ENCODE measurements at places on chromosomes 6 and 20.

GRCh38 chr6:26105109-26105730 lies 18.0 kb downstream of the HFE start:
- DNase-seq, result no peak

DNA sequence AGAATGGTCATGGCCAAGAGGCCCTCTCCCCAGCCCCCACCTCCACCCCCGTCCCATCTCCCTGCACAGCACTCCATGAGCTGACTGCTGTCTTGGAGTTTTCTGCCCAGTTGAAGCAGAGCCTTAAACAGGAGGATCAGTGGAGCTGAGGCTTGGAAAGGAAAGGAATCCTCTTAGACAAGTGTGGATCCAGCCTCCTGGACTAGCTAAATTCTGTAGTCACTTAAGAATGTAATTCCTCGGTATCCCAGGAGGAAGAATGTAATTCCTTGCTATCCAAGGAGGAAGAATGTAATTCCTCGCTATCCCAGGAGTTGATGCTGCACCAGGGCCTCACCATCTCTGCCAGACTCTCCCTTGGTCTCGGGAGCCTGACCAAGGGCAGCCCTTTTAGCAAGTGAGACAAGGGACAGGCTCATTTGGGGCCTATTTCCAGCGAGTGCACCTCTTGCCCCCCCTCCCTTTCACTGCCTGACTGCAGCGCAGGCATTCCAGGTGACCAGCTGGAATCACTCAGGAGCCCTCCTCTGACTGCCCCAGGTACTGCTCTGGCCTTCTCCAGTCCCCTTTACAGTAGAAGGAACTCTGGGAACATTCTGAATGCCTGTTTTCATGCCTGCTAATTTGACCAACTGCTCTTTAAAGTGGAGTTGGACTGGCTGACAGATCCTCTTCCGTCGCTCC lies 76.2 kb downstream of the TCP11 start:
- no peak for DNase-seq

DNA sequence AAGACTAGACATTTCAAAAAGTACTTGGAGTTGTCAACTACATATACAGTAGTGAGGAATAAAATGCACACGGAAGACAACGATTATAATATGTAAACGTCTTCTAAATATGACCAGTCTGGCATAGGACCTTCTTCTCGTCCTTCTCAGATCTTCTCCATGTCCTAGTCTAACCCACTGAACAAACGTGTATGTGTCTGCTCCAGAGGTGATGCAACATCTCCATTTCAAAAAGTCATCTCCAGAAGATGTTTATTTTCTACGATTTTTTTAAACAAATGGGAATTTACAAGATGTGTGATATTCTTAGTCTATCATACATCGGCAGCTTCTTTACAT lies 89.9 kb downstream of the GPX5 start:
- no peak for DNase-seq

DNA sequence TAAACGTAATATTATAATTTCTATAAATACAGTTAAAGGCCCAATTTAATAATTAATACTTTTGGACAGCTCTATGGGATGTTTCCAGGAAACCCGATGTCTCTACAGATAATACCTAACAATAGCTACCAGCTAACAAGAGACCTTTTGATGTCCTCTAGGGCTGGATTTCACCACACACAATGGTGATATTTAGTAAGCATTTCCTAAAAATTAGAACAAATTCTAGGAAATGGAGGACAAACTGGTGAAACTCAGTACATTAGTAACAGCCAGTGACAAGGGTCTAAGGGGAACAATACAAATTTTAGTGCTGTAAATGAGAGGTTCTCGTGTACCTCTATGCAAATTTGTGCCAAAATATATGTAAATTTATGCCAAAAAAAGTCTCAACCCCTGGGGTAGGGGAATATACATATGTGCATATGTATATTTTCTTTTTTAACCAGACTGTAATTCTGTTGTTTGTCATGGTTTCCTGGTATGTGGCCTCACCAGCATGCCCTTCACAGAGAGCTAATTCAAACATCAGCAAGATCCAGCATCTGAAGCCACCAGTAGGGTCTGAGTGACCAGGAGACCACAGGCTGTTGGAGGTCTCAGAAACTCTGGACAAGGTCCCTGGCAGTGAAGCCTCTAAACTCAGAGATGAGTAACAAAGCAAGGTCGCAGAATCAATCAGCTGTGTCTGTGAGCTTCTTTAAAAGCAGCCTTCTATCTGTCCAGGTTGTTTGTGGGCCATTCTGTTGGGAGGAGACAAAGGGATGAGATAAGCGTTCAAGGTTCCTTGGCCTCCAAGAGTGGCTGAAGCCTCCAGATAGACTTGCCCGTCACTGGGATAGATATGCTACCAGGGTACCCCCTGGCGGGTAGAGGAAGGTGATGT lies 235.1 kb upstream of the RREB1 start:
- DNase-seq, result no peak

- no peak for DNase-seq
These were observed 184.2 kb downstream of the PHF3 start for GRCh38 chr6:63819831-63820230.

GRCh38 chr6:106451439-106451838 lies 90.9 kb downstream of the CRYBG1 start:
- no peak for DNase-seq

GRCh38 chr6:42260972-42261371 lies 43.3 kb upstream of the MRPS10 start:
- DNase-seq, result no peak

GRCh38 chr6:139330826-139331500 lies 39.2 kb upstream of the TXLNB start:
- DNase-seq, result no peak

- no peak for DNase-seq
These were observed 60.5 kb upstream of the SRSF6 start for GRCh38 chr20:43397147-43397546.

DNA sequence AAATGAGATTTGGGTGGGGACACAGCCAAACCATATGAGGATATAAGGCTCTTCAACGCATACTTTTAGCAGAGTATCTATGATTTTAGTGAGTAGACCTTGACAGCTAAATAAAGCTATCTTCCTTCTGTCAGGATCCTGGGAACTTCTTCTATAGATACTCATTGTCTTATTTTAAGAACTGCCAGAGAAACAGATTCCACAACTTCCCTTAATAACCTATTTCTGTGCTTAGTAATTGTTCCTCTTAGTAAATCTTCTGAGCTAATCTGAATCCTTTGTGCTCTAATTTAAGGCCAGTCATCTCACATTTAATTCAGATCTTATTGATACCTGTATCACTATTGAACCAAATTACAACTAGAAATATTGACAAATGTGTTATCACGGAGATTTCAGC lies 64.0 kb upstream of the CEP85L start:
- DNase-seq, result no peak

- DNase-seq, result no peak
These were observed 23.8 kb downstream of the TMEM74B start for GRCh38 chr20:1160991-1161390.

DNA sequence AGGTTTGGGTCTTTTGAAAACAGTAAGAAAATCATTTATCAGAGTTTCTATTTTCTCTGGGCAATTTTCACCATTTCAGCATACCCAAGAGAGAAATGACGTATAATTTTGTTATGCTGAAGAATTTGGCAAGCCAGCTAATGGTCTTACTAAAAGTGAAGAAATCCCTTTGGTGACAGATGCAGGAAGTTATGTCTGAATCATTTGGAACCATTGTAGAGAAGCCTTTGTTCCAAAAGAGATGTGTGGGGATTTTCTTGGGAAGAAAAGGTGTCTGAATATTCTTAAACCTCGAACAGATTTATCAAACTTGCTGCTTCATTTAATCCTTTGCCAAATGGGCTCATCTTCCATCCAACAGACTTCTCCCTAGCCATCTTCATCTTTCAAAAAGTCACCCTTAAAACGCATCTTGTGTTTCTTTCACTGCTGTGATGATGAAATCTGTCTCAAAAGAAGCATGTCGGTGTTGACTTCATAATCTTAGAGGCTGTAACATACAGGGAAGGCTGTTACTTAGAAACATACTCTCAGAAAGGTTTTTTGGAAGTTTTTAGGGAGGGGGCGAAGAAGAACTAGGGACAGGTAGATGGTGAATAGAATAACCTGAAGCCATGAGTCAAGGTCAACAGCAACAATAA lies 39.5 kb downstream of the CITED2 start:
- no peak for DNase-seq

DNA sequence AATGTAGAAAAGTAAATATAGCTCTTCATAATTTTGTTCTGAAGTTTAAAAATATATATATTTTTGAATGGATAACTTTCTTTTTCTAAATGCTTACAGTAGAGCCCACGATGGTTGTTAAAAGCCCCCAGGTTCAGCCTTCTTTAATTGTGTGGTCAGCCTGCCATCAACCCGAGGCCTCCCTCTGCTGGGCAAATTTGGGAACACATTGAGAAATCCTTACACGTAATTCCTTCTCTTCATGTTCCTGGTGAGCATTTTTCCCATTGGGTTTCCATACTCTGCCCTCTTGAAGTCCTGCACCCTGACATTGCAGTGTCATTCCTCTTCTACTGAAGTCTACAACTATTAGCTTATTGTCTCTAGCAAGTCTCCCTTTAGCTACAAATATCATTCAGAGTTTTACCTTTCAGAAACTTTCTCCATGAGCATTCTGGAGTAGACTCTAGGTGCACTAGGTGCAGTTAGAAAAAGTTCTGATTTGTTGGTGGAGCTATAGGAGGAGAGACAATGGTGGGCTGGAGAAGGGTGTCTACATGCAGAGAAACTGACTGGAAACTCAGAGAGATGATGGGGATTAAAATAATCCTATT lies 40.6 kb downstream of the TRIM38 start:
- peak; percentile 6 for DNase-seq

DNA sequence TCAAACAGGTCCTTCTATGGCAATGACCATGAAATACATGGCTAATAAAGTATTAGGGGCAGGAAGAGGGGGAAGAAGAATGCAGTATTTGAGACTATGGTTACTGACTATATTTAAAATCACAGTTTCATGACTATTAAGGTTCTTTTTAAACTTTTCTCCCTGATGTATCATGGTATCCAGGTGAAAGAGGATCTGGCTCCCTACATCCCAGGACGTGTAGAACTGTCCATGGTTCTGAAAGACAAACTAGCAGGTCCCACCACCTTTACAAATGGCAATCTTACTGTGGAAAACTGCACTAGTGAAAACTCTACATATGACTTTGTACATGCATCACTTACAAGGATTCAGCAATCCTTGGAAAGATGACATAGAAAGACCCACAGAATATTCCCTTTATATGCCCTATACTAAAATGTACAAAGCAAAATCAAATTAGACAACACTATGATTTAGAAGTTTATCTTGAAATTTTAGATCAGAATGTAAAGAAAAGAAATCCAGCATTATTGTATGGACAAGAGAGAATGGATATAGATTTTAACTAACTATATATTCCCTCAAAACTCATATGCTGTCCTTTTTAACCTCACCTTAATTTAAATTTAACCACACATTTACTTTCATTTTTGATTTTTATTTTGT lies 33.5 kb downstream of the RPP21 start:
- DNase-seq, result no peak

DNA sequence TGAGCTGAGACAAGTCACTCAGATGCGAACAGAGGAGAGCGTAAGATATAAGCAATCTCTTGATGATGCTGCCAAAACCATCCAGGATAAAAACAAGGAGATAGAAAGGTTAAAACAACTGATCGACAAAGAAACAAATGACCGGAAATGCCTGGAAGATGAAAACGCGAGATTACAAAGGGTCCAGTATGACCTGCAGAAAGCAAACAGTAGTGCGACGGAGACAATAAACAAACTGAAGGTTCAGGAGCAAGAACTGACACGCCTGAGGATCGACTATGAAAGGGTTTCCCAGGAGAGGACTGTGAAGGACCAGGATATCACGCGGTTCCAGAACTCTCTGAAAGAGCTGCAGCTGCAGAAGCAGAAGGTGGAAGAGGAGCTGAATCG lies 9.5 kb upstream of the SNRNP48 start:
- no peak for DNase-seq

DNA sequence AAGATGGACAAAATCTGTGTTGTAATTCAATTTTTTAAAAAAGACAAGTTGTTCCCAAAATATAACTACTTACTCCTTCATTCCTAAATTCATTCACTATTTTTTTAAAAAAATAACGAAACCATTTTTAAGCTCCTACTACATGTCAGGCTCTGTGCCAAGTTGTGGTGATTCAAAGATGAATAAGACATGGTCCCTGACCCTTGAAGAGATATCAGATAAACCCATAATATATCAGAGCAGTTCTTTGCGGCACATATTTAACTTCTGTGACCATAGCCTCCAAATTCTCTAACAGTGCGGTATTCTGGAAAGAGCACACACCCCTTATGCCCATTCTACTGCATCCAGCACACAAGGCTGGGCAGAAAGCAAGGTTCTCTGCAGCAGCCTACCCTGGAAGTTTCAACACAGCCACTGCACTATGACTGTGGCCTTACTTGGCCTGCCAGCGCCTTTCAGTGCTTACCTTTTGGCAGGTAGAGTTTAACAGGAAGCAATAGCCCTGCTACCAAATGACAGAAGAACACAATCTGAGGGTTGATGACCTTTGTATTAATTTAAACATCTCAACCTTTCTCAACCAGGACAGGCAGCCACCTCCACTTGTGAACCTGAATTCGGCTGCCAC lies 406.5 kb downstream of the BTBD9 start:
- no peak for DNase-seq

DNA sequence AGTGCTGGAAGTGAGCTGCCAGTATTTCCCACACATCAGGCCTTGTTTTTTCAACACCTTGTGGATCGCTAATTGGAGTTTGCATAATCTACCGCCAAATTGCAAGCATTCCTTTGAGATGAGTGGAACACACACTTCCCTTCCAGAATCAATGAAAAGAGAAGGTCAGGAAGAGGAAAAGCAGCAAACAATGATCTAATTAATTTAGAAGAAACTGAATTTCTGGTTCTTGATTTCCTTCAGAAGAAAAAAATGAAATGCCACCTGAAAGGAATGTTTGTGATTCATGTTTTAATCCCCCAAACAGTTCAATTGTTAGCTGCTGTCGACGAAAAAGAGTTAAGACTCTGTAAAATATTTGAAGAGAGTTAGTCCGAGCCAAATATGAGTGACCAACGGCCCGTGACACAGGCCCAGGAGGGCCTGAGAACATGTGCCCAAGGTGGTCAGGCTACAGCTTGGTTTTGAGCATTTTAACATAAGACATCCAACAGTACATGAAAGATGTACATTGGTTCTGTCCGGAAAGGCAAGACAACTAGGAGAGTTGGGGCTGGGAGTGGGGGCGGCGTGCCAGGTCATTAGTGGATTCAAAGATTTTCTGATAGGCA lies 182.3 kb downstream of the MTFR2 start:
- no peak for DNase-seq

GRCh38 chr6:31651602-31652191 lies 764 bp downstream of the BAG6 start:
- DNase-seq, result peak; percentile 65

- DNase-seq, result no peak
These were observed 1.6 kb upstream of the PBOV1 start for GRCh38 chr6:138219901-138220300.

GRCh38 chr20:34344238-34344637 lies 18.8 kb upstream of the ITCH start:
- no peak for DNase-seq

DNA sequence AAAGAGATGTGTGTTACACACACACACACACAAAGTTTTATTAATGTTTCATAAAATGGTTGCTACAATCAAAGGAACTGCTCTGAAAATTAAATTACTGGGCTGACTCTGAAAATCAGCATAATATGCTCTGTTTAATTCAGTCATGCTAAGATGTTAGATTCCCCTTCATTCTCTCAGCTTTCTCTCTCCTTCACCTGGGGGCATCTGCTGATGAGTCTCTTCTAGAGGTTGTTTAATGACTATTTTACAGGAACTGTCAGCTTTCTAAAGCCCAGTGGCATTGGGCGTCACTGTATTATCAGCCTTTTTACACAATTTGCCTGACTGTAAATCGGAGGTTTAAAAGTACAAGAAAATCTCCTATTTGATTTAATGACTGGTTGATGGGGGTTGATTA lies 559.7 kb upstream of the POU3F2 start:
- no peak for DNase-seq

Measured in DMS 273 treated with DMSO at 0.1 percent for 48 hours (cell line).